Posterior vena cava (tissue), 2 donors: ENCODE measurements at places on chromosomes 13 and 19.

DNA sequence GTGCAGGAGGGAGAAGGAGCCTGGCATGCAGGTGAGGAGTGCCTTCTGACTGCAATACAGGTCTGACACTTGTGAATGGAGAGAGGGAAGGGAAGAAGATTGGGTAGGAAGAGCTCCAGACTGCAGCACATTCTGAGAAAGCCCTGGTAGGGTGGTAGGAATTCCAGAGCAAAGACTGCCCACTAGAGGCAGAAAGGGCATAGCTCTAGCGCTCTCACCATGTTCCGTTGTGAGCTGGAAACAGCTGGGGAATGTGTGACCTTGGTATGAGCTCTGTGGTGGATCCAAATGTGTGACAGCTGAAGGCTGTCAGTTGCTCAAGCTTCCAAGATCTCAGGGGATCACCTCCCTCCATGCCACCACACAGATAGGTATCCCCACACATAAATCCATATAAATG is 2.9 kb upstream of the MTUS2 start:
- DNase-seq = no peak

DNA sequence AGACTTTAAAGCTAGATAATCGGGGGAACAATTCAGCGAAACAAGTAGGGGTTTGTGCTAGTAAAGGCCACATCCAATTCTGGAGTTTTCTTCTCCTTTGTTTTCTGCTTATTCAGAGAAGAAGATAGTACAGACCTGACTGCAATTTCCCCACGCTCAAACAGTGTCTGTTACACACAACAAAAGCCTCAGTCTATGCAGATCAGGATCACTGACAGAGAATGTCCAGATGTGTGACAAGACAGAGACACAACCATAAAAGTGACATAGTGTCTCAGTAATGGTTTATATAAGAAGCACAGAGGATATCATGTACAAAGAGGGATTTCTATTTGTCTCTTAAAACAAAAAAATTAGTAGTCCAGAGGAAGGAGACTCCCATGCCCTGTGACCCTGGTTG is 70.7 kb upstream of the GTF3A start:
- DNase-seq = no peak

DNA sequence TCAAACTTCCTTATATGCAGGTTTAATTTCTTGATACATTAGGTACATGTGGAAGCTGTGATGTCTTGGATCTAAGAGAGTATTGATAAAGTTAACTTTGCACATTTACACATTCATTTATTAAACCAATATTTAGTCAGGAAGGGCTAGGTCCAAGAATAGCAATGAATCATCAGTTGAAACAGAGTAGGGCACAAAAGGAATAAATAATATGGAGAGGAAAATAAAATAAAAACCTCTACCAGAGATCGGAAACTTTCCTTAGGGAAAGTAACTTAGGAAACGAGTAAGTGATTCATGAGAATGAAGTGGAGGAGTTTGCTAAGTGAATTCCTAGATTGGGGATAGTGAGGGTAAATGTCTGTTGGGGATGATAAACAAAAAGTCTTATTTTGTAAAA is 259.4 kb upstream of the DACH1 start:
- no peak for DNase-seq

GRCh38 chr13:105338006-105338405 is 1197.5 kb downstream of the EFNB2 start:
- DNase-seq = no peak

GRCh38 chr13:92044351-92044750 is 645.9 kb downstream of the GPC5 start:
- no peak for DNase-seq

- no peak for DNase-seq
Observed at GRCh38 chr13:74706801-74707200, 572.6 kb upstream of the KLF12 start.

DNA sequence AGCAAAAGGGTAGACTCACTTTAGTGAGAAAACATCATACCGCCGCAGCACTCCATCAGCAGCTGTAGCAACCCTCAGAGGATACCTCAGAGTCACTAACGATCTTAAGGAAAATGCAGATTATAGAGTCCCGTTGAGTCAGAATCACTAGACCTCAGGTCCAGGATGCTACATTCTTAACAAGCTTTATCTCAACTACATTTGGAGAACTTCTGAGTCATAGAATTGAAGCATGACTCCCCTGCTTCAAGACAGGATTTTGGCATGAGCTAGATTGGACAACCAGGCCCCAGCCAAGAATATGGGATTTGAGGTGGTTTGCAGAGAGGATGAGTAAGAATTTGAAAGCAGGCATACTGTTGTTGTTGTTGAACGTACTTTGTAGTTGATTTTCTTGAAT is 118.9 kb upstream of the UBL3 start:
- no peak for DNase-seq

GRCh38 chr19:14116918-14117578 is 514 bp downstream of the PRKACA start:
- DNase-seq = peak; percentile 84

GRCh38 chr19:51783372-51783771 is 11.6 kb upstream of the FPR3 start:
- no peak for DNase-seq

GRCh38 chr13:71864986-71865873 is 1.8 kb downstream of the DACH1 start:
- peak; percentile 82 for DNase-seq

DNA sequence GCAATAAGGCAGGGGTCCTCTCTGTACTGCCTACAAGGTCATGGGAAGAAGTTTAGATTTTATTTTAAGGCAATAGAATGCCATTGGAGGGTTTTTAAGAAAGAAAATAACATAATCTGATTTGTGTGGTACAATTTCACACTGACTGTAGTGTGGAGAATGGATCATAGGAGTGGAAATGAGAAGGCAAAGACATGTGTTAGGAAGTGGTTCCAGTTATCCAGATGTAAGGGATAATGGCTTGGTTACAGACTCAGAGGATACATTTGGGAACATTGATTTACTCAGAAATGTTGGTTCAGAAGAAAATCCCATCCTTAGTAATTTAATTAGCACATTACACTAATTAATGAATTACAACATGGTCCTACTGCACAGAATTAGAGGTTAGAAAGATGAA is 788.2 kb downstream of the SLITRK5 start:
- no peak for DNase-seq

DNA sequence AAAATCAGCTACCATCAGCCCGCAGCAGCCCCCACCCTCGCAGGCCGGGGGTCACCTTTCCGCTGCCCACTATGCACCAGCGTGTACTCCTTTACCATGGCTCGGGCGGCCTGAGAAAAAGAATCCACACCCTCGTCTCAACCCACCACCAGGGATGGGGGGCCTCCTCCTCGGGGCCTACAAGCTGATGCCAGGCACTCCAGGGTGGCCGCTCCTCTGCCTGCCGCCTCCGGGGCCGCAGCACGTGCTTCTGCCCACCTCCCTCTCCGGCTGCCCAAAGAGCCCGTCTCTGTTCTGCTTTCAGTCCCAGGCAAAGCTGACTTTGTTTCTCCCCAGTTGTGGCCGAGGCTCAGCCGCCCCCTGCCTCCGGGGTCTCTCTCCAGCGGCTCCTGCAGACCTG is 11.1 kb upstream of the MEX3D start:
- DNase-seq = no peak

GRCh38 chr19:3656073-3656746 is 29.6 kb upstream of the CACTIN start:
- DNase-seq = no peak

DNA sequence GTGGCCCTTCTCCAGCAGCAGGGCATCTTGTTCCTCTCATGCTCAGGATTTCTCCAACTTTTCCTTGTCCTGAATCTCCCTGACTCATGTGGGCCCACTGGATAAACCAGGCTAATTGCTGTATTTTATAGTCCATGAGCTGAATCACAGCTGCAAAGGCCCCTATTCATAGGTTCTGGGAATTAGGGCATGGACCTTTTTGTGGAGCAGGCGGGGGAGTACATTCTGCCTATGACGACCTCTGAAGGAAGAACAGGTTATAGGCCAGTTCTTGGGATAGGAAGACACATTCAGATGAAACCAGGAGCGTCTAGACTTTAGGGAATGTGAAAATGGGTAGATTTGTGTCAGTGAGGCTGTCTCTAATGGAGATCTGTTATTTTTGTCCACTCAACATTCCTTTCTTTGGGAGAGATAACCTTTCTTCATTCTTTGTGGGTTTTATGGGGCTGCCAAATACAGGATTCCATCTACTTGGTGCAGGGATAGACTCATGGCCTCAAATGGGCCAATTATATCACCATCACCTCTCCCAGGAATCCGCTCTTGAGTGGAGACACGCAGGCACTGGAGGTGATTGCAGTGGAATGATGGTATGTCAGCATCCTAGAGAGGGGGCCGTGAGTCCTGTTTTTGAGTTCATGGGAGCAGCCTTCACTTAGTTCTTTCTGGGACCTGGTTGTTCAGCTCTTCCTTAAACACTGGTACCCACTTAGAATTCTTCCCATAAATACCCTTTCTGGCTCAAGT is 45.1 kb upstream of the CNMD start:
- DNase-seq = no peak

DNA sequence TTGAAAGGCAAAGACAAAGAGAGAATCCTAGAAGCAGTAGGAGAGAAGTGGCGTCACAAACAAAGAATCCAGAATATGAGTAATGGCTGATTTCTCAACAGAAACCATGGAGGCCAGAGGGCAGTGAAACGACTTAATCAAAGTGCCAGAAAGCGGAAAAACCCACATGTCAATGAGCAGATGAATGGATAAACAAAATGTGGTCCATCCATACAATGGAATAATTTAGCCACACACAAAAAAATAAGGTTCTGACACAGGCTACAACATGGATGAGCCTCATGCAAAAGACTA is 52.2 kb upstream of the RANBP3 start:
- peak; percentile 1 for DNase-seq

GRCh38 chr13:67736646-67737420 is 506.7 kb upstream of the PCDH9 start:
- no peak for DNase-seq

GRCh38 chr19:49247676-49248075 is 77.3 kb downstream of the SLC6A16 start:
- DNase-seq = no peak

DNA sequence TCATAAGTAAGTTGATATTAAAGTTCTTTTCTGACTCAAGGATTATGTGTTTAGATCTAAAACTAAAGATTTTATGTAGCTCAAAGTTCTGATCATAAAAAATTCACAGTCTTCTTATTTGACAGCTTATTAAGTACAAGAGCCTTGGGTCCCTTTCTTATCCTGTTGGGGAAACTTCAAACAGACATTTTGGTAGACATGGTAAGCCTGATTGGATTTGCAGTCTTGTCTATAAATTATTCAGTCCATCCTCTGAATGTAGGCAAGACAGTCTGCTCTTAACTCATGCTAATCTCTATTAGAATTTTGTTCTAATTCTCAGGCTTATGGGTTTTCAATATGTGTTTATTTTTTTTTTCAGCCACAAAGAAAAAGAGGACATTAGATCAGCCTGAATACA is 1718.7 kb upstream of the SLC10A2 start:
- no peak for DNase-seq

GRCh38 chr19:11268783-11269267 is 6.5 kb upstream of the DOCK6 start:
- peak; percentile 86 for DNase-seq

DNA sequence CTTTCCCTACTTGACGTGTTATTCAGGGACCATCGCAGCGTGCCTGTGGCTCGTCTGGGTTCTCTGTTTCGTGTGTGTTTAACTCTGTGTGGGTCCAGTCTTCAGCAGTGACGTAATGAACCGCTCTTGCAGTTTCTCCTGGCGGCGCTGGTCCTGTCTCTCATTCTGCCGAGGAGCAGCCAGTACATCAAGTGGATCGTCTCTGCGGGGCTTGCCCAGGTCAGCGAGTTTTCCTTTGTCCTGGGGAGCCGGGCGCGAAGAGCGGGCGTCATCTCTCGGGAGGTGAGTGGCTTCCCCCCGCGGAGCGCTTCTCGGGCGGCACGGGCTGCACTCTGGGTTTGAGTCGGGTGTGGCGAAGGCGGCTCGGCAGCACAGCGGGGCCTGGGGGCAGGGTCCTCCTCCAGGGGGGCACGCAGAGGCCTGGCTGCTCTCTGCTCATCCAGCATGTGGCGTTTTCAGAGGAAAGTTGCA is 36.3 kb upstream of the TFDP1 start:
- peak; percentile 82 for DNase-seq

- peak; percentile 89 for DNase-seq
Observed at GRCh38 chr13:110116072-110116487, 190.9 kb downstream of the COL4A1 start.

DNA sequence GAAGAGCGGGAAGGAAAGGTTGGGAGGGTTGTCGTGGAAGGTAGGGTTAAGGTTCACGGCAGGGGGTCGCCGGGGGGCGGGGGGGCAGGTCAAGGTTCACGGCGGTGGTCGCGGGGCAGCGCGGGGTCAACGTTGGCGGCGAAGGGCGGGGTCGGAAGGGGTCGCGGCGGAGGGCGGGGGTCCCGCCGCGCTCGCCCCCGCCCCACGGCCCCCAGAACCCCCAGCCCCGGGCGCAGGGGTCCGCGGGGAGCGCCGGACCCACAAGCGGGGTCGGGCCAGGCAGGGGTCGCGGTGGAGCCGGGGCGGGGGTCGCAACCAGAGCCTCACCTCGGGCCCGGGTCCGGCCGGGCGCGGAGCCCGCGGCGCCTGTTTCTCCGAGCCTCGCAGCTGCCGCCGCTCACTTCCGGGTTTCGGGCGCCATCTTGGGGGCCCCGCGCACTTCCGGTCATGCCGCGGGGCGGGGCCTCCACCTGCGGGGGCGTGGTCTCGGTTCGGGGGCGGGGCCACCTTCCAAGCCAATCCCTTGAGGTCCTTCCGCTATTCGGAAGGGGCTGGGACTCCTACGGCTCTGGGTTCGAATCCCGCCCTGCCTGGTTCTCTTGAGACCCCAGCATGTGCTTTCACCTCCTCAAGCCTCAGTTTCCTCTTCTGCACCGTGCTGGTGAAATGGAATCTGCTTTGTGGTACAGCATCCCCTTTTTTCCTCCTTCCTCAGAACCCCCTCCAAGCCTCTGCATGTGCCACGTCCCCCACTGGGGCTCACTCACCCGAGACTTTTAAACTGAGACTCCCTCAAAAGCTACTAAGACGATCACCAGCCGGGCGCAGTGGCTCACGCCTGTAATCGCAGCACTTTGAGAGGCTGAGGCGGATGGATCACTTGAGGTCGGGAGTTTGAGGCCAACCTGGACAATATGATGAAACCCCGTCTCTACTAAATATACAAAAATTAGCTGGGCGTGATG is at the start of gene SBNO2:
Gene SBNO2 (minus strand): TSS at position 424 of the 965 bp plus-strand sequence. CDS start 19,992 bp downstream, outside the sequence.
- DNase-seq = peak; percentile 98

DNA sequence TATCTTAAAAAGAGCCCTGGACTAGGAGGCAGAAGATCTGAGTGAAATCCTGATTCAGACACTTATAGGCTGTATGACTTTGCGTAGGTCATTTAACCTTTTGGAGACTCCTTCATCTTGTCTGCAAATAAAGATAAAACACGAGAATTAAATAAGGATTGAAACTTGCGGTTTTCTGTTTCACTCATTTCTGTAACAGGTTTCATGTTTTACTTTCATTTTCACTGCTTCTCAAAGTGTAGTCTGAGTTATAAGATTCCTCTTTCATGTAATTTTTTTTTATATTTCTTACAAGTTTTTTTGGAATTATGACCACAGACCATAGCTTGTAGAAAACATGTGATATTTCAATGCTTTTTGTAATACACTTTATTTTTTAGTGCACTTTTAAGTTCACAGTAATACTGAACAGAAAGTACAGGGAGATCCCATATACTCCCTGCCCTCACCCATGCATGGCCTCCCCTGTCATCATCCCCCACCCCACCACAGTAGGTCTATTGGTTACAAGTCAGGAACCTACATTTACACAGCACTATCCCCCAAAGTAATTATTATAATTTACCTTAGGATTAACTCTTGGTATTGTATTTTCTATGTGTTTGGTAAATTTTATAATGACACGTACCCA is 174.6 kb downstream of the ITGBL1 start:
- DNase-seq = no peak
